Uterus (tissue), 4 donors: ENCODE measurements at places on chromosomes 1 and 21. TPM values are rescaled to one million over a fixed set of nuclear protein-coding genes. Genes with fewer than 3 reads are reported as not detected.
A peak's percentile ranks its signal among the peaks of the same experiment; 100 is the strongest.

Gene OR10T2
- not detected for total RNA-seq

Gene DMRTA2
- total RNA-seq: not detected

Gene RBP7
- total RNA-seq: 2.5 TPM

Gene IFNLR1
- total RNA-seq: not detected

- peak; percentile 9 for DNase-seq
Observed at GRCh38 chr21:45558044-45558721, 15.9 kb upstream of the SLC19A1 start.

GRCh38 chr1:118973032-118973431 lies 15.1 kb downstream of the TBX15 start:
- DNase-seq: no peak

GRCh38 chr1:174818951-174819350 lies 180.8 kb upstream of the CACYBP start:
- no peak for DNase-seq

- no peak for DNase-seq
Observed at GRCh38 chr1:110542725-110543124, 23.8 kb upstream of the KCNA10 start.

- no peak for DNase-seq
Observed at GRCh38 chr1:55597910-55598309, 382.7 kb upstream of the USP24 start.

- no peak for DNase-seq
Observed at GRCh38 chr1:112253366-112253765, 142.6 kb upstream of the CTTNBP2NL start.

GRCh38 chr1:181778640-181779260 lies 282.8 kb downstream of the ZNF648 start:
- DNase-seq: no peak

DNA sequence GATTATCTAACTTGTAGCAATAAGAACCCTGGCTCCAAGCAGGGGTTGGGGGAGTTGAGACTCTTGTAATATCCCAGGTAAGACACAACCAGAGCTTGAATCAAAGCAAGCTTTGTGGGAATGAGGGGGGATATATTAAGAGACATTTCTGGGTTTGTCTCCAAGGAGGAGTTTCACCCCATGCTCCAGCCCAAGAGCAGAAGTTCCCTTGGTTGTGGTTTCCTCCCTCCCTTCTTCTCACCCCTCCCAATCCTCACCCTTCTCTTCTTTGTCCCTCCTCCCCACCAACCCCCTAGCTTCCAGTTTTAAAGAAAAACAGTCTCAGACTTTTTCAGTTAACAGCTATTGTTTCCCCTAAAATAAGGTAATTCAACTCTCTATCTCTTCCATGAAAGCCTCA lies 11.9 kb downstream of the TRAF3IP3 start:
- no peak for DNase-seq

DNA sequence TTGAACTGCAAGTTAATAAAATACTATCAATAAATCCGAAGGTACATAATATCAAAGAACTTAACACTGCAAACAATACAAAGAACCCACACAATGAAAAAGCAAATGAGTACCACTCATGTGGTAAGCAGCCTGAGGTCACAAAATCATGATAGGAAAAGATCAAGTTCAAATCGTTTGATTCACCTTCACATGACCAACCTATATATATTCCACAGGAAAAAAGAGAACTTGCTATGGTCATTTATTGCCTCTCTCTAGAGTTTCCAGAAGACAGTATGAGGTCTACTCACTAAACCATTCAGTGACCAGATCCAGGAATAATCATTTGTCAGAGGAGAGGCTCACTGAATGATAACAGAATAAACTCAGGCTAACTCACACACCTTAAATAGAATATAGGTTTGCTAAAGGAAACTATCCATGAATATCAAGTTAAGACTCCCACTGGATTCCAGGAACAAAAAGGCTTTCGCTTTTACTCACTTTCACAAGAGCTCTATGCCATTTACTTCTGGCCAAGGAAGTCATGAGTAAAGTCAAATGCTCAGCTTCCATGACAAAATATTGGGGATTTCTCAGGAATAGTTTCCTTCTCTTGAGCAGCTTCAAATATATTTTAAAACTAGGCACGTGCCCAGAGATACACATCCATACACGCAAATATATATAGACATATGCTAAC lies 48.3 kb upstream of the RGS1 start:
- DNase-seq: no peak

- DNase-seq: peak; percentile 69
Observed at GRCh38 chr1:34742667-34743270, 12.1 kb upstream of the GJB5 start.

GRCh38 chr1:118992237-118992825 lies 4.2 kb upstream of the TBX15 start:
- DNase-seq: no peak

- no peak for DNase-seq
Observed at GRCh38 chr1:41691424-41691823, 206.9 kb upstream of the EDN2 start.

GRCh38 chr1:169550294-169550693 lies 36.0 kb downstream of the F5 start:
- no peak for DNase-seq

DNA sequence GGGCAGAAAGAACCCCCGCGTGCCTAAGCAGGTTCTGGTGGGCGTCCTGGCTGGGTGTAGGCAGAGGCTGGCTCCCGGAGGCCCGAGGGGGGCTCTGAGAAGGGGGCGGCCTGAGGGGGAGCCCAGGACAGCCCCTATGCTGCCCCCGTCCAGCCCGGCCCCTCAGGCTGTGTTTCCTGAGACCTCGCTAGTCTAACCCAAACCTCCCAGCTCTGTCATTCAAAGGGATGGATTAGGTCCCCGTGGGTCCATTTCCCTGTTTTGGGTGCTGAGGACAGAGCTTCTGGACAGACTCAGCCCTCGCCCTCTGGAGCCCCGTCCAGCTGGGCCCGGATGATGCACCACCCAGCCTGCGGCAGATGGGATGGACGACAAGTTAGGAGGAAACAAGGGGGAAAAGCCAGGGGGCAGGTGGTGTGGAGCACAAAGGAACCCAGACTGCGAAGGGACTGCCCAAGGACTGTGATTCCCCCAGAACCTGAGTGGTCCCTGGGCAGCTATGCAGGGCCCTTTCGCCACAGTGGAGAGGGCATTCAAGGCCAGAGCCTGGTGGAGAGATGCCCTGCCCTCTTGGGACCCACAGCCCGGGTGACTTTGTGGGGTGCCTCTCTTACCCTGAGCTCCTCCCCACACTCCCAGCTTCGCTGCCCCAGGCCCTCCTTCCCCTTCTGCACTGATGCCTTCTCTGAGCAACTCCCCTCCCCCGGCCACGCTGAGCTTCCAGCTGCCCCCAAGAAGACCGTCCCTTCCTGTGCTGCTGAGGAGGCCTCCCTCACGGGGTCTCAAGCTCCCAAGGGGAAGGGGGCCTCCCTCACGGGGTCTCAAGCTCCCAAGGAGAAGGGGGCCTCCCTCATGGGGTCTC lies 2.8 kb downstream of the HES4 start:
- no peak for DNase-seq

- no peak for DNase-seq
Observed at GRCh38 chr1:116006486-116006964, 30.2 kb downstream of the SLC22A15 start.

DNA sequence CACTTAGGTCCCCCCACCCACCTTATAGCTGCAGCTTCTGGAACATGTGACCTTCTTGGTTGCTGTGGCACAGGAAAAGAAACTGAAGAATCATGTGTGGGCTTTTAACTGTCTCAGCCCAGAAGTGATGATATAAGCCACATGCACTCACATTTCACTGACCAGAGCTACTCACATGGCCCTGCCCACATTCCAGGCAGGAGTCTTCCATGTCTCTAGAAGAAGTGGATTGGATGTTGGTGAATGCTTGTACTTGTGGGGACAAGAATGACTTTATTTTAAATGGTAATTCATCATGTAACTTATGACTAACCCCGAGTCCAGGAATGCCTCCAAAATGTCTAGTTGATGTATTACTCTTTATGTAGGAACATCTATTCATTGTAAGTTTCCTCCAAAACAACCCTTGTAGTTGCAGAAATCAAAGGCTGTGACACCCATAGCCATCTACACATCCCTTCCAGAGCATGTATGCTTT lies 15.8 kb upstream of the CAMK1G start:
- no peak for DNase-seq

- DNase-seq: no peak
Observed at GRCh38 chr1:183368213-183369108, 49.7 kb downstream of the NMNAT2 start.

DNA sequence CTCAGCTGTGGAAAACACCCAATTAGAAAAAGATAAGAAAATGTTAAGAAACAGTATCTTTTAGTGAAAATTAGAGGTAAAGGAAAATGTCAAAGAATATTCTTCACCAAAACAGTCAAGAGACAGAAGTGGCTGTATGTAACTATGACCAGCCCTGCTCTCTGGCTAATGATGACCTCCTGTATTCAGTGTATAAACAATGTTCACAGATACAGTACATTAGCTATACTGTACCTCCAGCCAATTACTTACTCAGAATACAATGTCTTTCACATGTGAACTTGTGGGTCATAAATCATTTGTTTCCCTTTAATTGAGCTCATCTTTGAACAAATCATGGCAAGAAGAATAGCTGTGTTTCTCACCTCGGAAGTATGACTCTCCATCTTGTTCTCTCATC lies 432.0 kb downstream of the LMO4 start:
- no peak for DNase-seq

- no peak for DNase-seq
Observed at GRCh38 chr1:42841010-42841409, 5.4 kb upstream of the ZNF691 start.

DNA sequence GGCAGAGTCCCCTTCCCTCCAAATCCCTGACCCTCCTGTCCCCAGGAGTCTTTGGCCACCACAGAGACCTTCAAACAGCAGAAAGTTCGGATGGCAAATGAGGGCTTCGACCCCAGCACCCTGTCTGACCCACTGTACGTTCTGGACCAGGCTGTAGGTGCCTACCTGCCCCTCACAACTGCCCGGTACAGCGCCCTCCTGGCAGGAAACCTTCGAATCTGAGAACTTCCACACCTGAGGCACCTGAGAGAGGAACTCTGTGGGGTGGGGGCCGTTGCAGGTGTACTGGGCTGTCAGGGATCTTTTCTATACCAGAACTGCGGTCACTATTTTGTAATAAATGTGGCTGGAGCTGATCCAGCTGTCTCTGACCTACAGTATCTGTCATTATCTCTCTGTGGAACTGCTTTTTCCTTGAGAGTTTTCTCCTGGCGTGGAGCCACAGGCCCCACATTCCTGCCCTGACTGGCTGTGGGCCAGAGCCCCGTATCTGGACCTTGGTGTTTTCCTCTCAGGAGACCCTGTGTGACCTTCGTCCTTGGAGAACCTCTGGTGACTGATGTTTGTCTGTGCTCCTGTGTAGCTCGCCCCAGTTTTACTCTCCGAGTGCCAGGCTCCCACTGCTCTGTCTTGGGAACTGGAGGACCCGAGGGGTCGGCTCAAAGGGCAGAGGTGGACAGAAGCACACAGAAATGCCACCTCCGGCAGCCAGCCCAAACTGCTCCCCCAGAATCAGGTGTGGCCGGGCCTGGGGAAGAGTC lies 4.8 kb downstream of the SLC27A3 start:
- peak; percentile 34 for DNase-seq

GRCh38 chr21:24899138-24899537 lies 708.1 kb downstream of the MRPL39 start:
- DNase-seq: no peak

- no peak for DNase-seq
Observed at GRCh38 chr21:15506086-15506485, 223.7 kb upstream of the USP25 start.
